ENCODE measurements at places on chromosomes 16 and 17.
A peak's percentile ranks its signal among the peaks of the same experiment; 100 is the strongest.

DNA sequence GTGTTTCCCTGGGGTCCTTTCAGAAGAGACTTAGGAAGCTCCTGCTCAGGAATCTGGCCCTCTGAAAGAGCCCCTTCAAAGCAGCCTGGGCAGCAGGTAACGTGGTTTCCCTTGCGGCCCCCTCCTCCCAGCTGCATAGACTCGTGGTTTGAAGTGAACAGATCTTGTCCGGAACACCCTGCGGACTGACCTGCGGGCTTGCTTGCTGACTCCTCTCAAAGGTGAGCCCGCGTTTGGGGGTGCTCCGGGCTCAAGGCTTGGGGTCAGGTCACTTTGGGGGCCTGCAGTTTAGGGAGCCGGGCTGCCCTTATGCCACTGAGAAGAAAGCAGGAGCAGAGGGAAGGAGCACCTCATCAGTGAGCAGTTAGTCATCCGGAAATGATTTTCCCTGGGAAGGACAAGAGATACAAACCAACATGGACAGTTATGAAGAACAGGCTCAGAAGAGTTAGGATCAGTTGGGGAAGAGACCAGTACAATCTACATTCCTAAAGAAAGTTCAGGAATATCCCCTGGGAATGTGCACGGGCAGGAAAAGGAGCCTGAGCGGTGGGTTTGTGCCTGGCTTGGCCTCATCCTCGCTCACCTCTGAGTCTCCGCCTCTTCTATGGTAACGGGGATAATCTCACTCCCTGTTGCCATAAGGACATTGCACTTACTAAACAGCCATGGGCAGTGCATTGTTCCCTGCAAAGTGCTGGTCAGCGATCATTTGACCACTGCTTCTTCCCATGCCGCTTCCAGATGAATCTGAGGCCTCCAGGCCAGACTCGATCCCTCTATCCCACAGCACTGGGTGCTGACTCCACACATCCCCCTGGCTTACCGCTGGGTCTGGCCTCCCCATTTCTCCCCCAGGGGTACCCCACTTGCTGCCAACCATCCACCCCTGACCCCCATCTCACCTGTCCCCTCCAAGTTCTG is 10.0 kb downstream of the LDHD start:
- no peak for DNase-seq

DNA sequence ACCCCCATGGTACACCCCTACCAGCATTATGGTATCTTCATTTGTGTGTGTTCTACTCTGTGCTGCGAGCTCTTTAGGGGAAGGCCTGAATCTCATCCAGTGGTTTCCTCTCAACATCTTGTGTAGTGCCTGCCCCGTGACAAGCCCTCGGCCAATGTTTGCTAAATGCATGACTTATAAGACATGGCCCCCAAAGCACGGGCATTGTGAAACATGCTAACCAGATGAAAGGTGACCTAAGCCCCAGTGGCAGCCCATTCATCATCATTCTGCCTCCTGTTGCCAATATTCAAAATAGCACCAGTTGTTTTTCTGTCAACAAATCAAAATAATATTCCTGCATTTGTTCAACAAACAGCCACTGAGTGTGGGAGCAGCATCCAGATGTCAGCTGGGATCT is 108.8 kb upstream of the HSBP1 start:
- DNase-seq: no peak

GRCh38 chr17:59299400-59300092 is 31.9 kb upstream of the YPEL2 start:
- DNase-seq: no peak

- DNase-seq: no peak
These were observed 26.6 kb upstream of the SKAP1 start for GRCh38 chr17:48456589-48456988.

DNA sequence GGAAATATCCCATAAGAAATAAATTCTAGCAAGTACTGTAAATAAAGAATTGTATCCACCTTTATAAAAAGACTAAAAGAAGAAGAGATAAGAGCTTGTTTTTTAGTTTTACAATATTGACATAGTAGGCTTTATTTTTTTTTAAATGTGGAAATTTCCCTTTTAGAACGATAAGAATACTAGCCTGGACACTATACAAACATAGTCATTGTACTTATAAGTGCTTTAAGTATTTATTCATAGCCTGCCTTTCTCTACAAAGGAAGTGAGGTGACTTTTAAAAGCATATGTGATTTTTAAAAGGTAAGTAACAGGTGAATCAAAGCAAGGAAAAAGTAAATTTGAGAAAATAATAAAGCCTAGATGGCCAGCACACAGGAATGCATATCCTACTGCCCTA is 17.7 kb downstream of the TOX3 start:
- no peak for DNase-seq

GRCh38 chr17:3213587-3213986 is 6.1 kb downstream of the OR1A1 start:
- no peak for DNase-seq

DNA sequence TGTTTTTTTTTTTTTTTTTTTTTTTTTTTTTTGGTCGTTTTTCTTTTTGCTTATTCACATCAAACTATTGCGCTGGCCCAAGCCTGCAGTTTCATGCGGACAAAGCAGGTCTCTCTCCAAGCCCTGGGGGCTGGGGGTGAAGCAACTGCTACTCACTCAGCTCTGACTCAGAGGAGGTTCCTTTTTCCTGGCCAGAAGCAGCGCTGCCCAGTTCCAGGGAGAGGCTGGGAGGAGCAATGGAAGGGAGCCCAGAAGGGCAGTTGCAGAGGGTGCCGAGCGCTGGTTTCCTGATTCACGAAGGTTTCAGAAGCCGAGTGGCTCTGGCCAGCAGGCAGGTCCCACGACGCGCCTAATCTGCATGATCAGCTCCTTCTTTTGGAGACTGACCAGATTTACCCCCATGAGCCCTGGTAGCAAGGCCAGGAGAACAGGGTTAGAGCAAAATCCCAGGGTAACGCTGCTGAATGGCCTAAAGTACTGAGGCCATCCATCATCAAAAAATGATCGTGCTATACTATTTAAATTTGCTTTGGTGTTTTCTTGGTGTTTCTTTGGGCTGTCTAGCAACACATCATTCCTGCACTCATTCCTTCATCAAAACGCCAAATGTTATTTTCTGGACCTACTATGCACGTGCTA is 144.7 kb upstream of the SOX9 start:
- DNase-seq: peak; percentile 80

DNA sequence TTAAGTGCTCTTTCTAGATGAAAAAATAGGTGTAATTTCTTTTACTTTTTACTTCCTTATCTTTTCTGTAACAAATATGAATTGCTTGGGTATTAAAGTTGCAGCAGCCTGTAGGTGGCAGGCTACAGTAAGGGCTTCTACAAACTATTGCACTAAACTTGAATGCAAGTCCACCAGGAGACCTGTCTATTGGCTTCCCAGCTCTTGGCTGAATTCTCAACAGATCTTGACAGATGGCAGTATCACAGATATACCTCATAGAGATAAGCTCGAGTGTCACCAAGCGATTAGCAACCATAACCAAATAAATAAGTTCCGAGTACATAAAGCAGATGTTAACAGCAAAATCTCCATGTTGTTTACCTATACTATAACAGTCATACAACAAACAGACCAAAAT is 5.9 kb downstream of the BBS2 start:
- DNase-seq: no peak

DNA sequence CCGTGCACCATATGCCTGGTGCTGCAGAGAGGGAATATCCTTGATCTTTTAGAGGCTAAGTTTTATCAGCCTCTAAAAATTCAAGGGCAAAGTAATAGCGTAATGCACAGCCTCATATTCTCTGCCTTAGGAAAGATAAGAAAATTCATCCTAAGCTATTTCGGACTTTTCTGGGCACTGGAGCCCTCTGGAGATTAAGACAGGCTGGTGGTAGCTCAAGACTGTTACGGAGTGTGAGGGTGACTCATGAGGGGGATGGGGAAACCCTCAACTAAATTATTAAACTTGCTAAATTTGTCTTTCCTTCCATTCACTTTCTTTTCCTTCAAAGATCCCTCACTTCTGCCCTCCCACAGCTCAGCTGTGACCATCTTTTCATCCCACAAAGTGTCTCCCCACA is 73.3 kb downstream of the RPH3AL start:
- DNase-seq: no peak

GRCh38 chr17:70074956-70075355 is at the start of gene KCNJ16:
TSS of gene KCNJ16 (plus strand) at chr17:70075225. CDS start at chr17:70132088, 56,863 bp downstream.
- DNase-seq: no peak

- DNase-seq: no peak
These were observed 8.4 kb downstream of the CDIPT start for GRCh38 chr16:29854520-29855100.

DNA sequence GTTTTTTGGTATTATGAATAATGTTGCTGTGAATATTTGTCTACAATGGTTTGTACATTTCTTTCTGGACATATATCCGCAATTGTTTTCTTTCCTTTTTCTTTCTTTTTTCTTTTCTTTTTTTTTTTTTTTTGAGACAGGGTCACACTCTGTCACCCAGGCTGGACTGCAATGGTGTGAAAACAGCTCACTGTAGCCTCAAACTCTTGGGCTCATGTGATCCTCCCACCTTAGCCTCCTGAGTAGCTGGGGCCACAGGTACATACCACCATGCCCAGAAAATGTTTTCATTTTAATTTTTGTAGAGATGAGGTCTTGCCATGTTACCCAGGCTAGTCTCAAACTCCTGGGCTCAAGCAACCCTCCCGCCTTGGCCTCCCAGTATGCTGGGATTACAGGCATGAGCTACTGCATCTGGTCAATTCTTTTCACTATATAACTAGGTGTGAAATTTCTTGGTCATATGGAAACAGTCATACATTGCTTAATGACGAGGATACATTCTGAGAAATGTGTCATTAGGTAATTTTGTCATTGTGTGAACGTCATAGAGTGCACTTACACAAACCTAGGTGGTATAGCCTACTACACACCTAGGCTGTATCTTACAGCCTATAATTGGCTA is 15.2 kb downstream of the IL21R start:
- no peak for DNase-seq
